Stimulated activated CD8-positive, alpha-beta memory T cell treated with anti-CD3 and anti-CD28 coated beads, Interleukin-4, amount 100 ng/mL, for 48 hours (primary cell): ENCODE measurements at places on chromosomes 1 and 21.

- DNase-seq: no peak
Observed at GRCh38 chr1:2859219-2859880, 57.9 kb upstream of the TTC34 start.

- no peak for DNase-seq
Observed at GRCh38 chr1:76289692-76290091, 215.1 kb downstream of the ST6GALNAC3 start.

GRCh38 chr1:248585266-248585665, 10.7 kb upstream of the OR2T34 start:
- no peak for DNase-seq

DNA sequence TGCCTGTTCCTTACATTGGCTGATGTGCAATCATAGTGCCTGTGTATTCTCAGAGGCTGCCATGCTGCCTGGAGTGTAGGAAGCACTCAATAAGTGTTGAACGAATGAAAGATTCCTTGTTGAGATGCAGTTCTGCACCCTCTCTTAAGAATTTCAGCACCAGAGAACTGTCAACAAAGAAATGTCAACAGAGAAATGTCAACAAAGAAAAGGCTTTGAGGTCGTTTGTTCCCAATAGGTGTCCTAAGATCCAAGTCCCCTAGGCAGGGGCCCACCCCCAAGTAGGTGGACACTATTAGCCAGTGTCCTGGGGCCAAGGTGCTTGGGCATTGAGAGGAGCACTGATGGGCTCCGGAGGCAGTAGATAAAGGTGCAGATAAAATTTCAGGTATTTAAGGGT, 12.6 kb downstream of the KCND3 start:
- DNase-seq: no peak

DNA sequence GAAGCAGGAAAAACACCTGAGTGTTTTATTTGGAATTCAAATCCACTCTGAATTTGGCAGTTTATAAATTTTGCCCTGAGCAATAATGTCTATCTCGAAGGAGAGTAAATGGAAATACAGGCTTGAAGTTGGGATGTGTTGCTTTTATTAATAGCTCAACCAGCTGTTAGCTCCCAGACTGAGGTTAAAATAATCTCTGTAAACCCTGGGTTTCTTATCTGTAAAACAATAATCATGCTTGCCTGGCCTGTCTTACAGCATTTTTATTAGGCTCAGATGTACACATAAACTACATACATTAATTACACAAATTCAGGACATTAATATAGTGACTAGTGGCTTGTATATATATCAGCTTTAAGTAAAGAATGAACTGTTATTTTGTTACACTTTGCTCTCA, 148.5 kb downstream of the GALNT2 start:
- DNase-seq: no peak

DNA sequence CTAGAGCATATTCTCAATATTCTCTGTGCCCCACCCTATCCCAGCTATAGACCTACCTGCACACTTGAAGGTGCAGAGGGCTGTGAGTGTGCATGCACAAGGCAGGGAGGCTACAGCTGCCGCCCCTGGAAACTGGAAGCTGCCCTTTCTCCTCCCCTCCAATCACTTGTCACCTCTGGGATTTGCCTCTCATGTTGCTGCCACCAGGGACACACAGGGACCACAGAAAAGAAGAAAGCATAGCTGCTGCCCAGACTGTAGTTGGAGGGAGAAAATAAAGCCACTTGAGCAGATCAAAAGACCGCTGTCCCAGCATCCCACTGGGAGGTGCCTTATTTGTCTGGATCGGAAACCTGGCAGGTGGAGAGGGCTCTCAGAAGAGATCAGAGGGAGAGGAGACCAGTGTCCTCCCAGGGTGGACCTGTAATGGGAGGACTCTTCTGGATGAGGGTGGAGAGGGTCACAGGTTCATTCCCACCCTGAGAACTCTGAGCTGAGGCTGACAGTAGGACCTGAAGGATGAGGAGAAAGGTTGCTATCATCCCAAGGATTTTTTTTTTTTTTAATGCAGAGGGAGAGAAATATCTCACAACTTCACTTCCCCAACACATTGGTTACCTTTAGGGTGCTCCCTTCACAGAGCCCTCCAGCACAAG, 7.6 kb upstream of the INPP5B start:
- DNase-seq: no peak

GRCh38 chr1:70608815-70609214, 197.7 kb downstream of the CTH start:
- no peak for DNase-seq

- no peak for DNase-seq
Observed at GRCh38 chr1:109393617-109394233, 4.0 kb downstream of the SORT1 start.

GRCh38 chr1:171142416-171143385, 42.4 kb upstream of the FMO2 start:
- no peak for DNase-seq

GRCh38 chr1:32239790-32240139, 7.3 kb upstream of the FAM167B start:
- no peak for DNase-seq

GRCh38 chr1:224189561-224189960, 6.5 kb downstream of the DEGS1 start:
- no peak for DNase-seq

DNA sequence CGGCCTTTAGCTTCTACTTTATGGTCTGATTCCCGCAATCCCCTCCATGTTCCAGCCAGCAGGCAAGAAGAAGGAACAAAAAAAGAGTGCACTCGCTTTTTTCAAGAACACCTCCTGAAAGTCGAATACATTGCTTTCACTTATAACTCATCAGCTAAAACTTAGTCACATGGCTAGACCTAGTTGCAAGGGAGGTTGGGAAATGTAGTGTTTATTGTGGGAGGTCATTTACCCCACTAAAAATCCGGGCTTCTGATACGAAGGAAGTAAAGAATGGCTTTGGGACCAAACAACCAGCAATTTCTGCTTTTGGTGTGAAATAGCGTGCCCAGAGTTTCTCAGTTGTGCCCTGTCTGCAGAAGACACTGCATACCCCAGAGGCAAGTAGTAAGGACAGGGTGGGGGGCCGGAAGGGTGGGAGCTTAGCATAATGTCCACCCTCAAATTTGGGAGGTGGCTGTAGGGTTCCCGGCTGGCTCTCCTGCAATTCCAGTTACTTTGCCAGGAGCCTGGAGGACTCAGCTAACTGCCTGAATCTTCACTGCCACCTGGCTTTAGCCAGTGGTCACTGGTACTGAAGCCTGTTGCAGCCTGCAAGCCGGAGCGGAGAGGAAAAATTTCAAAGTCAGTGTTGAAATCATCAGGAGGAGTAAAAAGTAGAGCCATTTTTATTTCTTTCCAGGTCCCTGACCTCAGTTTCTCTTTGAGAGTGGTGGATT, 57.7 kb upstream of the F3 start:
- DNase-seq: no peak

- DNase-seq: no peak
Observed at GRCh38 chr1:43042773-43043457, 84.2 kb upstream of the SLC2A1 start.

DNA sequence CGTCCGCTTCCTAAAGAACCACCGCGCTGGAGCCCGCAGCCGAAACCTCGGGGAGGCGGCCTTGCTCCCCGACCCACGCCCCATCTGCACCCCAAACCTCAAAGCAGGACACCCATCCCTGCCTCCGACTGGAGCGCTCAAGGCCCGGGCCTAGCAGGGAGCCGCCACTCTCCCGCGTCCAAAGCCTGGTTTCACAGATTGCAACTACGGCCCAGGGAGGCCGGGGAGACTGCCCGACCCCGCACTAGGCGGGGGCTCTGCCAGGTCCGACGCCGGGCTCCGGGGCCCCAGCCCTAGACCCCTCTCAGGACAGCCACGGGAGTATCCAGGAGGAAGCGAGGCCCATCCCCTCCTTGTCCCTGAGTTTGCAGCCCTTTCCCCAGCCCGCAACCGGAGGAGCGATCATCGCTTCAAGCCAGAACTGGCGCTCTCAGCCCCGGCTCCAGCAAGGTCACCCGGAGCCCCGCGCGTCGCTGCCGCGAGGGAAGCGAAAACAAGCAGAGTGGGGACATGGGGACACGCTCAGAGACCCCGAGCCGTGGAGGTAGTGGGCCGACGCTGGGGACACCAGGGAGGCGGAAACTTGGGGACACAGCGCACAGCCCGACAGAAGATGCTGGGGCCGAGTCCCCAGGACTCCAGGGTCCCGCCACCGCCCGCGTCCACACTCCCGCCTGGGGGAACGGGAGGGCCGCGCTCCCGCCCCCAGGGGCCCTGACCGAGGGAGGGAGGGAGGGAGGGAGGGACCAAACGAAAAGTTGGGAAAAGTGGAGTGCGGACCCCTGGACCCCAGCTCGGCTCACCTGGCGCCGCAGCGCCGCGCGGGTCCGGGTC, 433 bp downstream of the TMEM200B start:
- peak; percentile 49 for DNase-seq

DNA sequence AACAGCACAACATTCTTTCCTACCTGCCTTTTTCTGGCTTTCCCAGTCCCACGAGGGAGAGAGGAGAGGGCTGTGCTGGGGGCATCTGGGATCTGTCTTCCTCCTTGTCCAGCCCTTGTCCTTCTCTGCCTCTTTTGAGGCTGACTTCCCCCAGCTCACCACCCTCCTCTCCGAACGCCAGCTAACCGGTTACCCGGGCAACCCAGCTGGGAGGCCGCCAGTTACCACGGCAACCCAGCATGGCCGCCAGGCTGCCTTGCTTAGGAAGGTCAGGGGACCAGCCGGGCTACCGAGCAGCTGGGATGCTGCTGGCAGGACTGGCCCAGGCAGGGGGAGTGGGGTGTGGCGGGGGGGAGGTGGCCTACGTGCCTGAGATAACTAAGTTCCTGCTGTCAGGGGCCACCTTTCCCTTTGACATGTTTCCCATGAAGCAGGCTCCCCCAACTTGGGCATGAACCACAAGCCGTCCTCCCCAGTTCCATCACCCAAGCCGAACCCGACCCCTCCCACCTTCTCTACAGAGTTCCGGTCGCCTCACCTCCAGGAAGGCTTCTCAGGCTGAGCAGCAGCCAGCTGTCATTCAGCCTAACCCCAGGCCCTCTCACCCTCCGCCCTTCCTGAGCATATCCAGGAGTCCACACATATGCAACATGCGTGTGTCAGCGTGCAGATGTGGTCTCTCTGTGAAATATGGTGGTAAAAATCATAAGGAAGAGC, 8.7 kb downstream of the PLEKHA6 start:
- no peak for DNase-seq

DNA sequence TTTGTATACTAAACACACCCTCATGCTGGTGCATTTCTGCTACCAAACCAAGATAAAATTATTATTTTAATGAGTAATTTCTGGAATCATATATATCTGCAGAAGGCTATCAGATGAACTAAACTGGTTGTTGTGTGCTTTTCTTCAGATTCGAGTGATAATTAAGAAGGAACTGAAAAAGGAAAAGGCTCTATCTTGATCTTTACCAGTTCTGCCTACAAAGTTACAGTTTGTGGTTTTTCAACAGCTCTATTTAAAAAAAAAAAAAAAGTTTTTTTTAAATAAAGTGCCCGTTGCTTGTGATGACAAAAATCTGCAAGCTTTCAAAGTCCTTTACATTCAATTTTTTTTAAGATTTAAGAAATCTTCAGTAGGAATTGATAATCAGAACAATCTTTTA, 13.6 kb downstream of the DENND1B start:
- DNase-seq: no peak

GRCh38 chr1:165890684-165891083, 63.3 kb downstream of the UCK2 start:
- no peak for DNase-seq

DNA sequence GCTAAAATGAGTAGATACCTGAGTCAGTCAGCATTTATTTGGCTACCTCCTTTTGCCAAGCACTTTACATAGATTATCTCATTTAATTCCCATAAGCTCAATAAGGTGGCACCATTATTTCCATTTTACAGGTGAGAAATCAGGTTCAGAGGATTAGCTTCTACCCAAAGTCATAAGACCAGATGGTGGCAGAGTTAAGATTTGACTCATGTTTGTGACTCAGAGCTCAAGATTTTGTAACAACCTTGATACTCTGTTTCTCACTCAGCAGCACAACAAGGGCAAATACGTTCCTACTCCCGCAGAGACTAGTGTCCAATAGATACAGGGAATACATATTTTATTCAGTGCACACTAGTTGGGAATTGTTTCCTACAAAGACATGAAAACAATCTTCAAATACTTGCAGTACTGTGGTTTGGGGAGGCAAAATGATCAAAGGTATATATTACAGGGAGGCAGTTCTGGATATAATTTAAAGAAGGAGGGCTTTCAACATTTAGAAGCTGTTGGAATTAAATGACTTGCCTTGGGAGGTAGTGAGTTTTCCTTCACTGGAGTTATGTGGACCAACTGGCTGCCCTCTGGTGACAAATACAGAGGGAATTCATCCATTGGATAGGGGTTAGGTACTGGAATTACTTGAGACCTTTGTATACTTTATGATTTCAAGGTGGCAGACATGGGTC, 3.6 kb downstream of the LEPR start:
- no peak for DNase-seq

GRCh38 chr21:44836666-44837471, 19.0 kb upstream of the SUMO3 start:
- no peak for DNase-seq

GRCh38 chr1:24385160-24385940, 28.2 kb downstream of the STPG1 start:
- DNase-seq: peak; percentile 49

- DNase-seq: peak; percentile 77
Observed at GRCh38 chr1:32400876-32401631, 6.8 kb upstream of the BSDC1 start.

- DNase-seq: no peak
Observed at GRCh38 chr1:53583868-53584776, 124.9 kb downstream of the DMRTB1 start.
